ENCODE measurements at places on chromosomes 2 and 18.

GRCh38 chr2:198356157-198356556, 551.8 kb downstream of the PLCL1 start:
- ATAC-seq, result no peak

GRCh38 chr2:171735991-171736710, 48.9 kb downstream of the DYNC1I2 start:
- ATAC-seq, result no peak

- no peak for ATAC-seq
Measured at GRCh38 chr18:43916984-43917383, 639.7 kb upstream of the SYT4 start.

DNA sequence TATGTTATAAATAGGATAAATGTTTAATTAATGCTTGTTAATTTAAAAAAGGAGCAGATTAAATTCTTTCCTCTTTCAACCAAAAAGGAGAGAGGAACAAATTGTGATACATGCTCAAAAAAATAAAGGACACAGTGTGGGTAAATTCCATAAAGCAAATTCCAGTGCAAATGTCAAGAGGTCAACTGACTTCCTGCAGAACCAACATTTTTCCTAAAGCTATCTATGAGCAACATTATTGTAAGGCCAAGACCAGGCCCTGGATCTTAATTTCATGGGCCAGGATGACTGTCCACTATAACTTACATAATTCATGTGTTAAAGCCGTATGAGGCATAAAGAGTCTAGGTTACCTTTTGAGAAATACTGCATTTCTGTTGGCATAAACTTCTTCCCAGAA, 93.9 kb upstream of the RPE start:
- no peak for ATAC-seq

DNA sequence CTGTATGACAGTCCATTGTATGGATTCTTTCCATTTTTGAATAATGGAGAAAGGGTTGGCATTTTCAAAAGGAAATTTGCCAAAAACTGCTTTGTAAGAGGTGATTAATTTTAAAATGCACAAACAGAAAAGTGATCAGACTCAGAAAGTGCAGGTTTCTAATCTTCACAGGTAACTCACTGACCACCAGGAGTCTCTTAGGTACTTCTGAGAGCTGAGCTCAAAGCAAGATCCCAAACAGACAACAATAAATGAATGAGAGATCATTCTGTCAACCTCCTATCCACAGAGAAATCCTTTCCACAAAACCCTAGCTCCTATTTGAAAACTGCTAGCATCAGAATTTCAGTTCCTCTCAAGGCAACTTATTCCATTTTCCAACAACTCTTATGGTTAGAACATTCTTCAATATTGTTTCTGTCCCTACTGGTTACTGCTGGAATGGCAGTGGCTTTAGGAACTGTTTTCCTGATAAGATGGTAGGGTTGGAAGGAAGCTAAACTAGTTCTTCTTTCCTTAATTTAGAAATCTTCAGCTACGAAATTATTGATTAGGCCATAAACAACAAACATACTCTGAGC, 20.6 kb upstream of the HAAO start:
- ATAC-seq, result no peak

GRCh38 chr2:131077182-131077846, 15.9 kb downstream of the FAM168B start:
- ATAC-seq, result no peak

- ATAC-seq, result no peak
Measured at GRCh38 chr18:65919018-65919417, 168.2 kb downstream of the CDH7 start.

Data from esophagus mucosa (tissue), 1 donor.